Activated T-helper 2 cell treated with anti-CD3 and anti-CD28 coated beads, Interferon-gamma antibody, Interleukin-2, Interleukin-4, amounts not matched to agents 10 μg/mL and 5 μg/mL and 100 μg/mL, durations not matched to agents 14 hours and 24 hours and 36 hours (primary cell): ENCODE measurements at places on chromosomes 3 and 15.

- DNase-seq, result no peak
These were observed 8.9 kb downstream of the ABI3BP start for GRCh38 chr3:100984308-100984707.

DNA sequence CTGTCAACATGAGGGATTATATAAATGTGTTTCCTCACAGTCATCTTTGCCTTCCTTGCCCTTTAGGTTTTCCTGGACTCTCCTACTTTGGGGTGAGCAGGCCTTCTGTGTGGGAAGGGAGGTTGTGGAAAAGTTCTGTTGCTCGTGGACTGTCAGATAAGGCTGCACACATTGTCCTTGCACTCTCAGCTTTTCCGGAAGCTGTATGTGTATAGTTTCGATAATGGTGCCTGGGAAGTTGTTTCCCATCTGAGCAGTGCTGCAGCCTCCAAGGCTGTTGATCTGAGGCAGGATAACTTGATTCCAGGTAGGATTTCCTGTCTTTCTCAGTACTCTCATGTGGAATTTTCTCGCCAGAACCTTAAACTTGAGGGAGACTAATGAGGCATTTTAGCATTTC, 297.8 kb upstream of the AZI2 start:
- no peak for DNase-seq

DNA sequence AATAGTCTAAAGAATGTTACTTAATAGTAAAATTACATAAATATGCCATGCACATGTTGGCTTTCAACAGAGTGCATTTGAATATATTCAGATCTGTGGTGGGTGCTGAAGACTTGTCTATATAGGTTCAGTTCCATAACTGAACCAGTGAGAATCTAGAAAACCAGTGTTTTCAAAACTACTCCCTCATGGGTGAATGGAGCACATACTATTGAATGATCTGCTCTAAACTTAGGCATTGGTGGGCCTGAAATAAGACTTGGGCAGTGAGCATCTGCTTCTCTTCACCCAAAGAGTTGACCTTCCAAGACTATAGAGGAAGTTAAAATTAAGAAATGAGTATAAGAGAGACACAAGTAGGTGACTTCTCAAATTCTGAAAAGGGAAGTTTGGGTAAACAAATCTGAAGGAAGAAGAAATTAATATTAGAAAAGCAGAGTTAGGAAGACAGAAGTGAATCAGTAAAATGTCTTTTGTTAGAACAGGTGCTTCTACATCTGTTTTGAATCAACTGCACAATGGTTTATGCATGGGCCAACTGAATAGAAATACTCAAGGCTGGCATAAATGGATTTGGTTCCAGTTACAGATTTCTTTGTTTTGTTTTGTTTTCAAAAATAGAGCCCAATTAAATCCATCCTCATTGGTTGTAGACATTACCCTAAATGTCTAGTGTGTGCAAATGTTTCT, 19.3 kb downstream of the ALCAM start:
- no peak for DNase-seq

GRCh38 chr3:76582632-76583378, 457.1 kb upstream of the ROBO2 start:
- DNase-seq, result no peak

GRCh38 chr3:81045976-81046375, 715.5 kb downstream of the GBE1 start:
- no peak for DNase-seq

DNA sequence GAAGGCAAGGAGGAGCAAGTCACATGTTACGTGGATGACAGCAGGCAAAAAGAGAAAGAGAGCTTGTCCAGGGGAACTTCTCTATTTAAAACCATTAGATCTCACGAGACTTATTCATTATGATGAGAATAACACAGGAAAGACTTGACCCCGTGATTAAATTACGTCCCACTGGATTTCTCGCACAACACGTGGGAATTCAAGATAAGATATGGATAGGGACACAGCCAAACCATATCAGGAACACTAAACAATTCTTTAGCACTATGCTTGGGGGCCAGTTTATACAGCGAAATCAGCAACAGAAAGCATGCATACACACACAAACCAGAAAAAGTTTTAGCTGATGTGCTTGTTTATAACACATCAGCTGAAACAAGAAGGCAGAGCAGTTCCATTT, 704.2 kb downstream of the OTOL1 start:
- no peak for DNase-seq
